AG10803 (cell line): ENCODE measurements at places on chromosomes 12 and 14.

GRCh38 chr12:18296201-18296908 is 35.0 kb downstream of the PIK3C2G start:
- DNase-seq: peak; percentile 40

DNA sequence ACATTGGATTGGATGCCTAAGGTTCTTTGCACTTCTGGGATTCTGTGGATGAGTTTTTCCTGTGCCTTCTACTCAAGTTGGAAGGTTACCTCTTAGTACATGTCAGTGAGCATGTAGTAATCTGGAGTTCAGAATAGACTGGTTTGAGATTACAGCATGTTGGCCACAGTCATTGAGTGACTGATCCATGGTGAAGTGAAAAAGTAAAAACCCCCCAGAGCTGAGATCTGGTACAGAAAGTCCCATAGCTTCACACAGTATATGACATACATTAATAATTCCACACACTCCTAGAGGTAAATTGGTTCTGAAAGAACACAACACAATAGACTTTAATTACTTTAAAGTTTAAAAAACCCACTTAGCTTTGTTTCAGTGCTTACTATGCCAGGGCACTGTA is 11.9 kb upstream of the CCND2 start:
- DNase-seq: no peak

- DNase-seq: no peak
Observed at GRCh38 chr12:51917746-51918453, 10.6 kb downstream of the ACVRL1 start.

- no peak for DNase-seq
Observed at GRCh38 chr12:121805171-121806008, 1.6 kb downstream of the SETD1B start.
